ENCODE measurements at places on chromosomes 2 and 18.

DNA sequence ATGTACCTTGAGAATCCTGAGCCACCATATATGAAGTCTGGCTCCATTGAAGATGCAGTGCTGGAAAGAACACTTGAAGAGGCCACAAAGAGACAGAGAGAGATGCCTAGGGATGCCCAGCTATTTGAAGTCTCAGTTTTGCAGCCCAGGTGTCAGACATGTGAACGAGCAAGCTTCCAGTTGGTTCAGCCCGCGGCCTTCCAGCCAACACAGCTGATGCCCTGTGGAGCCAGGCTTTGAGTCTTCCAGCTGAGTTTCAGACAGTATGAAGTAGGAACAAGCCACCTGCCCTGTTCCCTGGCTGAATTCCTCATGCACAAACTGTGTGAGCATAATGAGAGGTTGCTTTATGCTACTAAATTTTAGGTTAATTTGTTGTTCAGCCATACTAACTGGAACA lies 108.8 kb downstream of the SPHKAP start:
- no peak overlapping the region for H3K27ac ChIP-seq
- no peaks in the 10 kb centered on the region for H3K4me1 ChIP-seq
- H3K4me3 ChIP-seq = no peak overlapping the region
- H3K27me3 ChIP-seq = no peaks in the 10 kb centered on the region

GRCh38 chr2:222884805-222885424 lies 24.1 kb downstream of the ACSL3 start:
- peaks cover 2% of the 10 kb centered on the region for H3K4me1 ChIP-seq
- no peak for DNase-seq

- no peaks in the 10 kb centered on the region for H3K4me1 ChIP-seq
- DNase-seq = no peak
- no peaks in the 10 kb centered on the region for H3K36me3 ChIP-seq
- H3K4me3 ChIP-seq = no peak overlapping the region
- H3K27ac ChIP-seq = no peak overlapping the region
Observed at GRCh38 chr18:11520536-11520935, 88.9 kb upstream of the SLC35G4 start.

DNA sequence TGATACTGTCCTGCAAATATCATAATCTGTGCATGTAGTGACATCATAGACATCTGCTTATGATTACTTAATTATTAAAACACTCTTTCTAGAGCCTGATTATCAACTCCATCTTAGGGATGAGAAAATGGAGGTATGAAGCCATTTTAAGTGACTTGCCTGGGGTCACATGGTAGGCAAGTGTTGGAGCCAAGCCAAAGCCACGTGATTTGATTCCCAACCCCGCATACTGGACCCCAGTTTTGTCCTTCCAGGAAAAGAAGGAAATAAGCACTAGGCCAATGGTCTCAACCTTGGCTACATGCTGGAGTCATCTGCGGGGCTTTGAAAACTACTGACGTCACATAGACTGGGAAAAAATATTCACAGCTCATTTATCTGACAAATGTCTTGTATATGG lies 19.6 kb upstream of the SEH1L start:
- no peaks in the 10 kb centered on the region for H3K27me3 ChIP-seq
- no peak overlapping the region for H3K27ac ChIP-seq
- no peak for DNase-seq
- no peaks in the 10 kb centered on the region for H3K36me3 ChIP-seq
- no peak overlapping the region for H3K4me3 ChIP-seq
- H3K4me1 ChIP-seq = no peaks in the 10 kb centered on the region

DNA sequence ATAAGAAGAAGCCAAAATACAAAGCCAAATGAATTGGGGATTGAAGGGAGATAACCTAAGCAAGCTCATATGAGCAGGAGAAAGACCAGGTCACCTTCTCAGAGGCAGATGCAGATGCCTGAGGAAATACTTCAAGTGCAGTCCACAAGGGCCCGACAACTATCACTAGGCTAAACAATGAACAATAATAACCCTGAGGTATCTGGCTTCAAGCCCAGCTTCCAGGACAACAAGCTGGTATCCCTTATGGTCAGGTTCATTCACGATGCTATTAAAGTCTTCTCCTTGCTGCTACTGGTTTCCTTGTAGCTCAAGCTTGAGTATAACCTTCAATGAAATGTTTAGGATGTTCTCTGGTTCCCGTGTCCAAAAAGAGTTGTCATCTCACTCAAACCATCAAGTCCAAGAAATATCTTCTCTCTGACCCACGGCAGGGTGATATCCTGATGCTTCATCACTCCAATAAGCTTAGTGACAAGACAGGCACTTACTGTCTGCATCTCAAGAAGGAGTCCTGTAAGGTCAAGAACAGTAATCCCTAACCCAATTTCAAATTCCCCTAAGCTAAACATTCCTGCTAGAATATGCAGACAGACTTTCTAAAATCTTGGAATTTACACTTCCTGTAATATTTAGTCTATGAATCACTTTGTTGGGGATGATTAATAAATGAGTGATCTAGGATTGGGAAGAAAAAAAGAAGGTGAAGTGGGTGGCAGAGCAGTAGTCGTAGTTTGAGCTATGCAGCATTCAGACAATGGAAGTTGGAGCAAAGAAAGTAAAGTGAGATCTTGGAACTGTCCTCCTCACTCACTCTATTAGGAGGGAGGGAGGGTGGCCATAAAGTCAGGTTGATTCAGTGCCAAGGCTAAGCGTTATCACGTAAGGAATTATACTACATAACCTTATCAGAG lies 33.1 kb downstream of the CHN1 start:
- peak; percentile 41 for DNase-seq
- H3K36me3 ChIP-seq = no peaks in the 10 kb centered on the region
- peaks cover 20% of the 10 kb centered on the region for H3K4me1 ChIP-seq
- H3K27me3 ChIP-seq = no peaks in the 10 kb centered on the region
- H3K27ac ChIP-seq = no peak overlapping the region
- no peak overlapping the region for H3K4me3 ChIP-seq

GRCh38 chr2:60837123-60837522 lies 44.3 kb upstream of the REL start:
- H3K27me3 ChIP-seq = no peaks in the 10 kb centered on the region
- H3K4me1 ChIP-seq = no peaks in the 10 kb centered on the region
- no peak for DNase-seq
- H3K4me3 ChIP-seq = no peak overlapping the region
- H3K36me3 ChIP-seq = no peaks in the 10 kb centered on the region

DNA sequence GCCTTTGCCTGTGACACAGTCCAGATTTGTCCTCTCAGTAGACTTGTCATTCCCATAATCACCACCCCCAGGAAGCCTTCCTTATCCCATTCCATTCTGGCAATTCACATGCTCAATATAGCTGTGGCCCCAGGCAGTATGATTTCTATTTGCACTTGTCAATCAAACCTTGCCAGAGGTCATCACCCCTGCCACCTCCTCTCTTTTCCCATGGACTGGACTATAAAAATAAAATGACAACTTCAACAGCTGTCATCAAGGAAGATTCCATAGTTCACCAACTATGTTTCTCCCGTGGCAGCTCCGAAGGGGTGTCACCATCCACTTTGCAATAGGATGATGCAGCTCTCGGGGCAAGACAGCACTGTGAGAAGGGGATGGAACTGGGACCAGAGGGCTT lies 255.7 kb downstream of the CELF4 start:
- H3K4me1 ChIP-seq = no peaks in the 10 kb centered on the region
- H3K27me3 ChIP-seq = no peaks in the 10 kb centered on the region
- H3K4me3 ChIP-seq = no peak overlapping the region
- DNase-seq = no peak
- H3K27ac ChIP-seq = no peak overlapping the region

GRCh38 chr2:38815936-38816335 lies 37.9 kb downstream of the GEMIN6 start:
- H3K27me3 ChIP-seq = no peaks in the 10 kb centered on the region
- H3K27ac ChIP-seq = no peak overlapping the region
- H3K4me1 ChIP-seq = no peaks in the 10 kb centered on the region
- peaks cover 88% of the 10 kb centered on the region for H3K36me3 ChIP-seq

- H3K4me1 ChIP-seq = no peaks in the 10 kb centered on the region
- H3K27me3 ChIP-seq = no peaks in the 10 kb centered on the region
- no peak overlapping the region for H3K4me3 ChIP-seq
- no peak for DNase-seq
Observed at GRCh38 chr2:124325667-124326440, 300.8 kb downstream of the CNTNAP5 start.

DNA sequence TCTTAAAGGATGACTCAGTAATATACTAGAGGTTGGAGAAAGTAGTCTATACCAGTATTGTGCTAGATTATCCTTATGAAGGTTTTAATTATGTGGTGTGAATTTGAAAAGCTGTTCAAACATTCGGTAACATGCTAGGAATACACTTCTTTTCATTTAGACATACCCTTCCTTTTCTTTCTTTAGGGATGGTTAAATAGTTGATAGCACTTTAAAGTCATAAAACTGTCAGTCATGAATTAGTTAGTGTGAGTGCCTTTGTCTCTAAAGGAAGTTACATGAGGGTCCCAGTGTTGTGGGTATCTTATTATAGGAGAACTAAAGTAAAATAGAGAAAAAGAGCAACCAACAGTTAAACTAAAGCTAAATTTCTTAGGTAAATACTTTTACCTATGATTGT lies 149.3 kb downstream of the CSRNP3 start:
- peaks cover 8% of the 10 kb centered on the region for H3K4me1 ChIP-seq
- H3K27me3 ChIP-seq = no peaks in the 10 kb centered on the region
- H3K36me3 ChIP-seq = no peaks in the 10 kb centered on the region
- DNase-seq = no peak
- no peak overlapping the region for H3K27ac ChIP-seq

DNA sequence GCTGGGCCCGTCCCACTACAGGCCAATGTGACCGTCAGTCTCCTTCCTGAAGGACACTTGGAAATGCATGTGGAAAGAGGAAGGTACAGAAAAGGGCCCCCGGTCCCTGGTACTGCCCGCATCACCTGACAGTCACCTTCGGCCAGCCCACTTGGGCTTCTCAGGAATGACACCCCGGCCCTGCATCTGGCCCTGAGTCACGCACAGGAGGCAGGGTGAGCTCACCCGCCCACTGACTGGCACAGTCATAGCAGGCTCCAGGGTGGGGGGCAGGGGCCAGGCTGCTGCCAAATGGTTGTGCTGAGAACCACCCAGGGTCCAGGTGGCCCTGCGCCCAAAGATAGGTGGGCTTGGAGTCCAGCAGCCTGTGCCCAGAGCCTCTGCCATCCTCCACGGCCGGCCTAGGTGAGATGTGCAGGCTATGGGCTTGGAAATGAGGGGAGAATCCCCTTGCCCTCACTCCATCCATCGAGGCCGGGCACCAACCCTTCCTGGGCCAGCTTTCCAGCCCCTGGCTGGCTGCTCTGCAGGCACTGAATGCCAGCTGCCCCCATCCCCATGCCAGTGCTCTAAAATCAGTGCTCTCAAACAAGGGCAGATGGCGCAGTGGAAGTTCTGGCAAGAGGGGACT lies 14.1 kb downstream of the EMX1 start:
- H3K36me3 ChIP-seq = no peaks in the 10 kb centered on the region
- no peak overlapping the region for H3K27ac ChIP-seq
- peaks cover 6% of the 10 kb centered on the region for H3K27me3 ChIP-seq
- no peak overlapping the region for H3K4me3 ChIP-seq
- DNase-seq = peak; percentile 46
- H3K4me1 ChIP-seq = peaks cover 2% of the 10 kb centered on the region

Data from heart left ventricle (tissue), 16 donors.